ENCODE measurements at places on chromosomes 3 and 15.

DNA sequence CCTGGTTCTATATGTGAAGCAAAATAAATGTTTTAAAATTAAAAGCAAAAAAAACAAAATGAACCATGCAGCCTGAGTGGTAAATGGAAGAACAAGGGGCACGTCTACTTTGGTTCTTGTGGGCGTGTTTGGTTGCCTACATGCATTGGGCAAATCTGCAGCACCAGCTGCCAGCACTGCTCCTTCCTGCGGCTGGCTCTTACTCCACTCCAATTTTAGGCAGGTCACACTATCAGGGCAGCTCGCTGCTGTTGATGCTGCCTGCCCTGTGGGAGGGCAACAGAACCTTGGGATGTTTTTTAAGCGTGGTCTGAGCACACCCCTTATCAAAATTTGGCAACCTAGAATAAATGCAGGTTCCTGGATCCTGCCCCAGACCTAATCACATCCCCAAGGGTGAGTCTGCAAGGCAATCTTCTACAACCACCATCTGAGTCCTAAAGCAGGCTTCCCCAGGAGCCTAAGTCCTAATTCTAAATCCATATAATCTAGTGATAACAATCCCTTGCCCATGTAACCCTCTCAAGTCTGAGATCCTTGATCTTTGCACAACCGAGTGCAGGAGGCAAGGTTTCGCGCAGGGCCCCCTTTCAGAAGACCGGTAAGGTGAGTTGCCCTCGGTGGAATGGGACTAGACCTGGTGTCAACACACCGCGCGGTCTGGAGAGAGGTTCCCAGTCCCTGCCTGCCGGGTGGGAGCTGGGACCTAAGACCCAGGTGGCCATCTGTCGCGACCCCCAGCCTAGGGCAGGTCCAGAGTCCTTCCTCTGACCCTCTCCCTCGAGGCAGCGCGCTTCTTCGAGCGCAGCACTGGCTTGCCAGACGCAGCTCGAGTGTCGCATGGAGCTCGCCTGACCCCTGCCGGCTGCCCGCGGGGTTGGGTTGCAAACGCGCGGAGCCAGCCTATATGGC, 15.9 kb downstream of the IVD start:
- peak; percentile 84 for DNase-seq

DNA sequence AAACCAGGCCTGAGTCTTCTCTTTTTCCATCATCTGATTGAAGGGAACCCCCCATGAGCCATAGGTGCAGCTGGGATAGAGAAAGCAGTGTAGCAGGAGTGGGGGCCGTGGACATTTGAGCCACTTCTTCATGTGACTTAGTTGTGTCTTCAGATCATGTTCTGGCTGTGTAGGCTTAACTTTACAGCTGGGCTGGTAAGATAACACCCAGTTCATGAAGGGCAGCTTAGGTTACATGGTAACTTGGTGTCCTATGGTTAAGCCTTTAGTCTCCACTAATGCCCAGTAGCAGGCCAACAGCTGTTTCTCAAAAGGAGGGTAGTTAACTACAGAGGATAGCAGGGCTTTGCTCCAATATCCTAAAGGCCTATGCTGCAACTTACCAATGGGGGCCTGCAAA, 11.4 kb upstream of the SNRPN start:
- no peak for DNase-seq

- no peak for DNase-seq
Measured at GRCh38 chr15:96395687-96396086, 65.2 kb downstream of the NR2F2 start.

- DNase-seq = no peak
Measured at GRCh38 chr3:52838561-52839267, 3.9 kb upstream of the MUSTN1 start.

- no peak for DNase-seq
Measured at GRCh38 chr3:88996691-88997090, 110.7 kb upstream of the EPHA3 start.

- DNase-seq = no peak
Measured at GRCh38 chr3:141699324-141699723, 38.8 kb upstream of the RNF7 start.

GRCh38 chr3:52431459-52432223, 13.3 kb downstream of the SEMA3G start:
- no peak for DNase-seq

GRCh38 chr3:184864000-184864399, 52.0 kb downstream of the VPS8 start:
- DNase-seq = no peak
